ENCODE measurements at places on chromosomes 13 and 19. TPM values are rescaled to one million over a fixed set of nuclear protein-coding genes. Genes with fewer than 3 reads are reported as not detected.

GRCh38 chr13:91647361-91647990, 249.1 kb downstream of the GPC5 start:
- no peak for DNase-seq

The FFAR2 gene
- 0.29 TPM for total RNA-seq

DNA sequence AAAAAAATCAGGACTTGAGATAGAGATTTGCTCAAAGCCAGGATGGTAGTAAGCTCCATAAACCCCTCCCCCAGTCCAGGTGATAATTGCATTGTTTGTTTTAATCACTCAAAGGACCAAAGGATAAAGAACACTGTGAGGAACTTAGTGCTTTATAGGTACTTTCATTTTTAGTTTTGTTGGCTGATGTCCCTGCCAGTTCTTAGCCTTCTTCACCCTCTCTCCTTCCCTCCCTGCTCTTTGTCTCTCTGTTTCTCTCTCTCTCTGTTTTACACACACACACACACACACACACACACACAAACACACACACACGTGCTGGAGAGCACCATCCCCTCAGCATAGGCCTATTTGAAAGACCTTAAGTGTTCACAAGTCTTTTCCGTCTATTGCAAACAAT, 5.2 kb downstream of the FRY start:
- DNase-seq = no peak

- no peak for DNase-seq
Measured at GRCh38 chr13:89660752-89661151, 1686.7 kb upstream of the MIR17HG start.

DNA sequence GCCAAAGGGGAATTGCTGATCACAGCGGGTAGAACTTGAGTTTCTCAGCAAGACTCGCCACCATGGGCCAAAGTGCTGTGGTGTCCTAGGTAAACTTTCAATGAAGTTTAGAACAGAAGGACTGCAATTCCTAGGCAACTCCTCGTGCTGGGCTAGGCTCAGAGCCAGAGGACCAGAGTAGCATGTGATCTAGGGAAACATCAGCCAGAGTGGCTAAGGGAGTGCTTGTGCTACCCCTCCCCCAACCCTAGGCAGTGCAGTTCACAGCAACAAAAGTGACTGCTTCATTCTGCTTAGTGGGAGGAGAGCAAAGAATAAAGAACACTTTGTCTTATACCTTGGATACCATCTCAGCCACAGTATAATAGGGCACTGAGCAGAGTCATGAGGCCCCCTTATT, 1658.6 kb upstream of the MIR17HG start:
- DNase-seq = peak; percentile 16

DNA sequence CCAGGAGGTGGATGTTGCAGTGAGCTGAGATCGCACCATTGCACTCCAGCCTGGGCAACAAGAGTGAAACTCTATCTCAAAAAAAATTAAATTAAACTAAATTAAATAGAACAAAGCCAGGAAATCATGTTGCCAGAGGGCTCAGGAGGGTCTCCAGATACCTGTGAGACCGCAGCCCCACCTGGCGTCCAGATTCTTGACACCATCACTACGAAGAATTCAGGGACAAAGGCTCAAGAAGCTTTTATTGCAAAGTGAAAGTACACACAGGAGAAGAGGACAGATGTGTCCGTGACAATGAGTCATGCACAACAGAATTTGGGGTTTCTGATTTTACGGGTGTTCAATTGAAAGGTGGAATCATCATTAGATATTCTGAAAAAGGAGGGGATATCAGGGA, 76.6 kb downstream of the STOML3 start:
- DNase-seq = no peak

DNA sequence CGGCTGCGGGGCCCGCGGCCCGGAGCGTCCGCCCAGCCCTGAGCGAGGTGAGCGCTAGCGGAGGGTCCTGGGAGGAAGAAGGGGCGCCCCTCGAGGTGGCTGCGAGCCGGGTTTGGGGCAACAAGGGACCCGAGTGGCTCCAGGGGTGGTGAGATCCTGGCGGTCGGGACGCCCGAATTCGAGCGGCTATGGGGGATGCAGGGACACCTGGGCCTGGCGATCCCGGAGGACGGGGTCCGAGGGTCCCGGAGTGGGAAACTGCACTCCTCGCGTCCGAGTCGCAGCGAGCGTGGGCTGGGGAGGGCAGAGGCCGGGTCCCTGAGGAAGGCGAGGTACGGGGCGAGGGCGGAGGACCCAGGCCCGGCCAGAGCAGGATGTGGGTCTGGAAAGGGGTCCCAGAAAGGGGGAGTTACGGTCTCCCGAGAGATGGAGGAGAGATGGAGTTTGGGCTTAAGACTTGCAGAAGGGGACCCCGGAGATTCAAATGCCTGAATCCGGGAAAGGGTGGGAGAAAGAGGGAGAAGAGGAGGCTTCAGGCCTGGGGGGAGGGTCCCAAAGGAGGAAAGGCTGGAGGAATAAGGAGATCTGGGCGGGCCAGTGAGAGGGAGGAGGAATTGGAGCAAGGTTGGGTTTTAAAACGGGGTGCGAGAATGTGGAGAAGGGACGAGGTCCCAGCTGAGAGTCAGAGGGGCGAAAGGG, 542 bp downstream of the CACNG7 start:
- DNase-seq = no peak

DNA sequence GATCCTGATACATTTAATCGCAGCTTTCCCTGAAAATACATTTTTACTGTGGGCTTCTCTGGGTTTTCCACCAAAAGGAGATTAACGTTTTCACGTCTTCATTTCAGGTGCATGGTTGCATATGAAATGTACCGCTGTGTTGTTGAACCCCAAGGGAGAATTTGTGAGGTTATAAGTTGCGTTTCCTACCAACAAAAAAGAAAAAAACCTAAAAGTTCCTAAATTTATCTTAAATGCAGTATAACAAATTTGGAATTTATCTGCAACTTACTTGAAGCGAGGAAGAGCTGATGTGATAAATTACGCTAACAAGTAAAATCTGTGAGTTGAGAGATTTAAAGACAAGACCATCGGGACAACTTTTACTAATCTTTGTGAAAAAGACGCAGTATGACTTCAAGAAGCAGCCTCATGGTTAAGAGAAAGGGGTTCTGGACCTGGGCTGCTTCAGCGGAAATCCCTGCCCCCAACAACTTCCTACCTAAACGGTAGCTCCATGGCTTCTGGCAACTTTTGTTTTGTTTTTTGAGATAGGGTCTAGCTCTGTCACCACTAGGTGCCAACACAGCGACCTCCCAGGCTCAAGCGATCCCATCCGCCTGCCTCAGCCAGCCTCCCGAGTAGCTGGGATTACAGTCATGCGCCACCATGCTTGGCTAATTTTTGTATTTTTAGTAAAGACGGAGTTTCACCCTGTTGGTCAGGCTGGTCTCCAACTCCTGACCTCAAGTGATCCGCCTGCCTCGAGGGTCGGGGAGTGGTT, 958 bp upstream of the OBI1 start:
- DNase-seq = peak; percentile 11

- DNase-seq = no peak
Measured at GRCh38 chr19:40392123-40392522, 2.1 kb upstream of the HIPK4 start.

DNA sequence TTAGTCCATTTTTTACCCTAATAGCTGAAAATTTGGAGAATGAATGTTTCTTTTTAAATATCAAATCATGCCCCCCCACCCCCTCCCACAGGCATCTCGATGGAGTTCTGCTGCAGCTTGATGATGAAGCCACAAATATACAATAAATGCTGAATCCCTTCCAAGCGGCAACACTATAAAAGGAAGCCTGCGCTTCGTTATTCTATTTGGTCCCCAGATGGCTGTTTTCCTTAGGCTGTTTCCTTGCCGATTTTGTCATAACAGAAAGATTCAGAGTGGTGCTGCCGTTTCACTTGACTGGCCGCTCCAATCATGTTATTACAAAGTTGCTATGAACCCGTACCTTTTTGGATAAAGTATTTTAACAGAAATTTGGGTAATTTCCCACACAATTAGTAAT, 79.5 kb downstream of the MYO16 start:
- DNase-seq = no peak

The SPACA4 gene
- not detected for total RNA-seq

DNA sequence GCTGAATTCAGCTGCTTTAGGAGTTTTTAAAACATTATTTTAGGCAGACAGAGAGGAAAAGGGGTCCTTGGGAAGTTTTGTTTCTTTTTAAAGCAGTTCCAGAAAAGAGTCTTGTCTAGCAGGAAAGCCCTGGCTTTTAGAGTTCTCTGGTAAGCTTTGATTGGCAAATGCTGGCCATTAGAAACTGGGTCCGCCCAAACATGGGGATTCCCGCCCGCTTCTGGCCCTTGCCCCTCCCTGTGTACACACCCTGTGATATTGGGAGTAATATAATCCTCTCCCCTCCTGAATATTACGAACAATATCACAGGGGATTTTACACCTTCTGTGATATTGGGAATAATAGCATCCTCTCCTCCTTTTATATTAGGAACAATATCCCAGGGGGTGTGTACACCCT, 58.9 kb downstream of the ERICH4 start:
- no peak for DNase-seq

The ZNF865 gene
- 10.9 TPM for total RNA-seq

The TMEM86B gene
- total RNA-seq = 4.6 TPM

GRCh38 chr13:34883396-34883795, 58.7 kb upstream of the NBEA start:
- DNase-seq = no peak

The NLRP5 gene
- total RNA-seq = not detected

DNA sequence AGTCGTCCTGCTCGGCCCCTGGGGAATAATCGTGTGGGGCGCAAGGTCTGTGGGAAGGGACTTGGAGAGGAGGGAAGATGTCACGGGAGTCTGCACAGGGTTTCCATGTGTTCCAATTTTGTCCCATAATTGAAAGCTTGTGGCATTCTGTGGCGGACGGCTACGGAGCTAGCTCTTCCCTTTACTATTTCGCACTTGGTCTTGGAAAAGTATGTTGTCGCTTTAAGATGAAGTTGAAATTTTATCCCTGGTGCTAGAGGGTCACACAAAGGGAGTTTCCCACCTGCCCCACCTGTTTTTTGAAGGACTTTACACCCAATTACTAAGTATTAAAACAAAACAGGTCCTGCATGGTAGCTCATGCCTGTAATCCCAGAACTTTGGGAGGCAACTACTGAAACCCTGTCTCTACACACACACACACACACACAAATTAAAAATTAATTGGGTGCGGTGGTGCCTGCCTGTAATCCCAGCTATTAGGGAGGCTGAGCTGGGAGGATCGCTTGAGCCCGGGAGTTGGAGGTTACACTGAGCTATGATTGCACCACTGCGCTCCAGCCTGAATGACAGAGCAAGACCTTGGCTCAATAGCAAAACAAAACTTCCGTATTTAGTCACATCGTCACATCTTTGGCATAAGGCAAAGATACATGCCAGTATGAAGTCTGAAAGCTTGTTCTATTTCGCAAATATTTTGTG, 967 bp upstream of the TPT1 start:
- peak; percentile 81 for DNase-seq

DNA sequence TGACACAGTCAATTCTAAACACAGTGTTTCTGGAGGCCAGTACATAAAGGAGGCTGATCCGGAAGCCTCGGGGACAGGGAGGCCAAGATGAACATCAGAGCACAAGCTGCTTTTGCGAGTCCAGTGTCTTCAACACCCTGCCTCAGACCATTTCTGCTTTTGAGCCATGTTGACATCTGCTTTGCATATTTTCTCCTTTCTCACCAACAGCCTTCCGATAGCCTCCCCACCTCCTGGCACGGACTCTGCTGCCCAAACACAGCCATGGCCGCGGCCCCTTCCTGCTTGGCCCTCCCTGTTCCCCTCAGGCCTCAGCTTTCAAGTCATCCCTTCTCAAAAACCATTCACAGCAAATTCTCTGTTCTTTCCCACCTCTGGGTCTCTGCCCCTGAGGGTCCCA, 3.6 kb downstream of the LRRC25 start:
- no peak for DNase-seq

DNA sequence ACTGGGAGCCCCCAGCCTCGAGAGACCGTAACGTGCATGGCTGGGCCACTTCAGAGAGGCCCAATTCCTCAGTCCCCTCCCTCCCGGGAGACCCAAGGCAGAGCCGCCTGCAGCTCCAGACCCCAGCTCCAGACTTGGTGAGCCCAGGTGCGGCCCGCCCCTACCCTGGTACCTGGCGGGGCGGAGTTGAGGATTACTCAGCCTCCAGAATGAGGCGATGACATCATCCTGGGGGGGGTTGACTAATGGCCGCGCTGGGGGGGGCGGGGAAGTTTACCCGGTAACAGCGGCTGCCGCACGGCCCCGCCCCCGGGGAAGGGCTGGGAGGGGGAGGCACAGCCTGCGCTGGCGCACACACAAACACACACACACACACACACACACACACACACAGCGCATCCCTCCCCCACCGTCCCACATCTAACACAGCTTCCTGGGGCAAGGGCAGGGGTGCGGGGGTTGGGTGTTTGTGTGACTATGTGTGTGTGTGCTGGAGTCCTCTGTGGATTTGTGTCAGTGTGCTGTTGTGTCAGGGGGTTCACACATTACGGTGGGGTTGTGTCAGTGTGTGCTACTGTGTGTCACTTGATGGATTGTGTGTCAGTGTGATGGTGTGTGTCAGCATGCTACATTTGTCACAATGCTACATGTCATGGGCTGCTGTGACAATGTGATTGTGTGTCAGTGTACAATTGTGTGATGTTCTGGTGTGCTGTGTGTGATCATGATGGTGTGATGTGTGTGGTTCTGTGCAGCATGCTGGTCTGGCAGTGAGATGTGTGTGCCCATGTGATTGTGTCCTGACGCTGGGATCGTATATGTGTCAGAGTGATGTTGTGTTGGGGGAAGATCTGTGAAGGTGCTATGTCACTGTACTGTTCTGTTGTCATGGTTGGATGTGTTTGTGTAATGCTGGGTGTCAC, 10.3 kb upstream of the BBC3 start:
- DNase-seq = peak; percentile 89

DNA sequence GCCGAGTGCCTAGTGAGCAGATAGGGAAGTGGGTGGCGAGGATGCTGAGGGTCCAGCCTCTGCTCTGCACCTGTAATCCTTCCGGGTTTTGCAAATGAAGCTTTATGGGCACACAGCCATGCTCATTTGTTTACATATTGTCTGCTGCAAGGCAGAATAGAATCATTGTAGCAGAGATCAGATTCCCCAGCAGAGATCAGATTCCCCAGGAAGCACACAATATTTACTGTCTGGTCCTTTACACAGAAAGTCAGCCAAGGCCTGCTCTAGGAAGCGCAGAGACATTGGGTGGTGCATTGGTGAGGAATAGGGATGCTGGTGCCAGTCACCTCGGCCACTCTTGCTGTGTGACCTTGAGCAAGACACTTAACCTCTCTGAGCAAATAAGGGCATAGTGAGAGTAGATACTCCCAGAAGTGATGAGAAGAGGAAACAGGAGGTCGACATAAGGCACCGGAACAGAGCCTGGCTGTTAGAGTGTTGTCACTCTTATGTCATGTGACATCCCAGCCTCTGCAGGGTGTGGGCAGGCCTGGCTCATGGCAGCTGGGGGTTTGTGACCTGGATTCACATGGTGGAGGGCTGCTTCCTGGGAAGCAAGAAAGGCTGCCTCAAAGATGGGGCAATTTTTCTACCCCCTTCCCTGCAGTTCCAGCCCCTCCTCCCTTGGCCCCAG, 25.6 kb downstream of the CARM1 start:
- DNase-seq = no peak

GRCh38 chr13:68490594-68490993, 1260.5 kb upstream of the PCDH9 start:
- DNase-seq = no peak
